ENCODE measurements at places on chromosomes 12 and 14.
A peak's percentile ranks its signal among the peaks of the same experiment; 100 is the strongest.

- no peak for DNase-seq
Observed at GRCh38 chr14:68822132-68822651, 29.3 kb upstream of the ZFP36L1 start.

GRCh38 chr14:34714320-34715126 is at the start of gene CFL2:
Gene CFL2, minus strand, starts transcription at chr14:34714593. Its CDS starts 53 bp downstream, at chr14:34714540.
- no peak for DNase-seq

GRCh38 chr12:52795694-52796428 is at the start of gene KRT3:
Gene KRT3, minus strand, starts transcription at chr12:52796117. Its CDS starts 75 bp downstream, at chr12:52796042.
- no peak for DNase-seq

GRCh38 chr12:109192358-109192757 is 76.0 kb downstream of the ACACB start:
- DNase-seq, result no peak

- no peak for DNase-seq
Observed at GRCh38 chr12:123801573-123802178, 39.6 kb downstream of the DNAH10 start.

- DNase-seq, result no peak
Observed at GRCh38 chr14:96497087-96497486, 5.1 kb upstream of the PAPOLA start.

DNA sequence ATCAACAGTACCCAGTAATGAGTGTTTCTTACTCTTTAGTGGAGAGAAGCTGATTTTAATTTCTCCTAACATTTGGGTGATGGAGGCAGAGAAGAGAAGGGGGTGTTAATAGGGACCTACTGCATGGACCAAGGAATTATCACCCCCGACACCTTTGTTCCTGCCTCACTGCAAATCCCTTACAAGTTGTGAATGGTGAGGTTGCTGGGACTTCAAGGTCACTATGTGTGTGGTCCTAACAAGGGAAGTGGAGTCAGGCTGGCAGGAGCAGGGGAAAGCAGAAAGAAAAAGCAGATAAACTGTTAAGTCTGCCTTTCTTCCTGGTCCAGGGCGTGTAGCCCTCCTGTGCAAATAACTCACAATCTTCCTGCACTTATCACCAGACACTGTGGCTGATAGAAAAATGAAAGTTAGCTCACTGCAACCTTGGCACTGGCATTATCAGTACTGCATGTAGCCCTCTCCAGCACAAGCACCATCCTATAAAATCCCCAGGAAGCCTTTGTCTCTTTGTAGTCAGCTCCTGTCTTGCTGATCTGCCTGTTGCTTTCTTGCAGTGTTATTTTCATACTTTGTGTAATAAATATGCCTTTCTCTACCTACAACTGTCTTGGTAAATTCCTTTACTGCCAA is 112.3 kb upstream of the DNM1L start:
- DNase-seq, result no peak

DNA sequence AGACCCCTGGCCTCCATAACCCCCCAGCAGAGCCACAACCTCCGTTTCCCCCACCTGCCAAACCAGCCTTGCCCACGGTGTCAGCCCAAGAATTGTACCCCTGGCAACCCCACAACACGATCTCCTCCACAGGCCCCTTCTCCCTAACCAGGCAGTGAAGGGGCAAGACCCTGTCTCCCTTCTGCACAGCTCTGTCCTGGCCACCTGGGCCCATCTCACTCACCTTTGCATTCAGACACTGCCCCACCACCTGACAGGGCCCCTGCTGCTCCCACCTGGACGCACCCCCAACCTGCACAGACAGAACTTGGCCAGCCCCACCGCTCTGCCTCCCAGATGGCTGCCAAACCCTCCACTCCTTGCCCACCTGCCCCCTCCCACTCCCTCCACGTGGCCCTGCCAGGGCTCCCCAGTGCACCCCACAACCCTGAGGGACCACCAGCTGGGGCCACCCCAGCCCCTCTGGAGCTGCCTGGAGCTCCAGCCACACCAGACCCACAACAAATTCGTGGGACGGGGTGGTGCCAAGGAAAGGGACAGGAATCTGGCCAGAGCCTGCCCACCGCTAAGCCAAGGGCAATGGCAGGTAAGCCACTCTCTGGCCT is 11.8 kb downstream of the AHNAK2 start:
- DNase-seq, result no peak

DNA sequence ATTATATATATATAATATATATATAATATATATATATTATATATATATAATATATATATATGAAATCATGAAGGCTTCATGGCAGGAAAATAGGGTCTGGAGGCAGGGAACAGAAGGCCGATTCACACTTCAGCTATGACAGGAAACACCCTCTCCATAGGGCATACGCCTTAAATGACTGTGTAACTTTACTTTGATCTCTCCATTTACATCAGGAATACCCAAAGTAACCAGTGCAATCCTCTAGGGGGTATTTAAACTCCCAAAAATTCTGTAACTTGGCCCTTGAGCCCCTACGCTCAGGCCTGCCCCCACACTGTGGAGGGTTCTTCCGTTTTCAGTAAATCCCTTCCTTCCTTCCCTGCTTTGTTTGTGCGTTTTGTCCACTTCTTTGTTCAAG is 40.4 kb upstream of the PPP2R5C start:
- DNase-seq, result no peak

DNA sequence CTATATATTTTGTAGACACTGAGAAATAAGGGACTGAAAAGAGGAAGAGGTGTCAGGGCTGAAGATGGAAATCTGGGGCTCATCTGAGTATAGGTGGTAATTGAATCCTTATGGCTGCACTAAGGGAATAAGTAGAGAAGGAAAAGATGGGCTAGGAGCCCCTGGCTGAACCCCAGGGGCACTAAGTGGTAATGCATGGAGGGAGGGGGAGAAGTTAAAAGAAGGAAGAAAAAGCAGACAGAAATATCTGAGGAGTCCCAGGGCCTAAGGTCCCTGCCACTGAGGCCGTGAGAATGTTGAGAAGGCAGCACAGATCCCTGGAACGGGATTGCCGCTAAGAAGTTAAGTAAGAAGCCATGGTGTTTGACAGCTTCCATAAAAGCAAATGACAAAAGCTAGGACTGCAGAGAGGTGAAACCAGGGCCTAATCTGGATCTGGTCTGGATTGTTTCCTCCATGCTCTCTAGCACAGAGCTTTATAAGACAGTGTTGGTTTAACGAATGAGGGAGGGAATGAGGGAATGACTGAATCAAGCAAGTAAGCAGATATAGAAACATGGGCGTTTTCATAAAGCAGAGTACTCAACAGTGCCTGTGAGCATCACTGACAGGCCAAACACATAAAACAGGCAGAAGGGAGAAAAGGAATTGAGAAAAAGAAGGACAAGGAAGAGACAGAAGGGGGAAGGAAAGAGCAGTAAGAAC is 92.9 kb downstream of the HMGA2 start:
- no peak for DNase-seq

DNA sequence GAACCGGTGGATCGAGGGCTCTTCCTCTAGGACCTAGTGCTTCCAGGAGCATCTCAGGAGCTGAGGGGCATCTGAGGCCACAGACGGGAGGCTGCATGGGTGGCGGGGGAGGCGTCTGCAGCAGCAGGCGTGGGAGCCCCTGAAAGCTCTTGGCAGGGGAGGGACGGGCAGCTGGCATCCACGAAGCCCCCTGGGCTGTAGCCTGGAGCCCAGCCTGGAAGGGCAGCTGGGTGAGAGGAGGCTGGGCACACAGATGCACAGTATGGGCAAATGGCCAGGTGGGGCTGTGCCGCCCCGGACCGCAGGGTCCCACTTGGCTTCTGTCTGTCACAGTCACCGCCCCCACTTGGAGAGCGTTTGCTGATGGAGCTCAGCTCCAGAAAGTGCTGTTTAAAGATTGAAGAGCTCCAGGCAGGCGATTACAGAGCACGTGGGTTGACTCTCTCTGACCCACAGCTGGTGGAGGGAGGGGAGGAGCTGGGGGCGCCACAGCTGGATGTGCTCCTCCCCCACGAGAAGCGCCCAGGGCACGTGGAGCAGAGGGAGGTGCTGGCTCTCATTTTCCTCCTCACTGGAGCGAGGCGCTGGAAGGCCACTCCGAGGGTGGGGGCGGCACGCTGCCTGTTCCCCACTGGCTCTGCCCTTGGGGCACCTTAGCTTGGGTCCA is 155.0 kb upstream of the C14orf180 start:
- DNase-seq, result no peak

GRCh38 chr14:57634335-57634734 is 140.7 kb upstream of the CCDC198 start:
- no peak for DNase-seq

DNA sequence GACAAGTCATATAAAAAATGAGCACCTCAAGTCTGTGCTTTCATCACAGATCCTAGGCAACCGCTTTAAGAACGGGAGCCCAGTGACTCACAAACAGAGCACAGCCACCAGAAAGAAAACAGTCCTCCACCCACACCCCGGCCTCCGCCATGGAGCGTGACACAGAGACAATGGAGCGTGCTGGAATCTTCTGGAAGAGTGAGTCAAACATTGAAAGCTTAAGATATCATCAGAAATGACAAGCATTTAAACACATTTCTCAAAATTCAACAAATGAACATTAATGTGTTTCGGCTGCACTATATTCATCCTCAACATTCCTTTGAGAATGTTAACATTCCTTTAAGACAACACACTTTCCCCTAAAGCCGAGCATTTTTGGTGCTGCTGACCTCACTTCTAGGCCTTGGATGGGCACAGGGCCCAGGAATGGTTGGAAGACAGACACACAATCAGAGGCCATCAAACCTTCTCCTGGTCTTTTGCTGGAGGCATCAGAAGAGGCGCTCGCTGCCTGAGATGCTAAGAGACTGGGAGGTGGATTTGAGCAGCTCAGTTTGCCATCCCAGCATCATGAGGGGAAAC is 23.6 kb upstream of the TMEM132D start:
- no peak for DNase-seq

- no peak for DNase-seq
Observed at GRCh38 chr14:105128059-105128458, 40.5 kb downstream of the JAG2 start.

DNA sequence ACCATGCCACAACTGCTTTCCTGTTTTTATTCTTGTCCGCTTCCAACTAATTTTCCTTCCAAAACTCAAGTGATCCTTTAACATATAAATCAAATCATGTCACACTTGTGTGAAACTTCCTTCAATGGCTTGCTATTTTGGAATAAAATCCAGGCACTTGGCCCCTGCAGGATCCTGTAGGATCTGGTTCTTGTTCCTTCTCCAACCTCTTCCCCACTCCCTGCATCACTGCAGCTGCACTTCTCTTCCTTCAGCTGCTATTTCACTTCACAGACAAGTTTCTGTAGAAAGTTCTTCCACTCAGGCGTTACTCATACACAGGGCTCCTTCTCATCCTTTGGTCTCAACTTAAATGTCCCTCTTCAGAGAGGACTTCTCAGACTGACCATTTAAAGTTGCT is 239.7 kb upstream of the BTG1 start:
- DNase-seq, result no peak

GRCh38 chr14:73007835-73008234 is 19.1 kb downstream of the ZFYVE1 start:
- DNase-seq, result no peak

- no peak for DNase-seq
Observed at GRCh38 chr12:77667101-77667500, 163.6 kb upstream of the NAV3 start.

DNA sequence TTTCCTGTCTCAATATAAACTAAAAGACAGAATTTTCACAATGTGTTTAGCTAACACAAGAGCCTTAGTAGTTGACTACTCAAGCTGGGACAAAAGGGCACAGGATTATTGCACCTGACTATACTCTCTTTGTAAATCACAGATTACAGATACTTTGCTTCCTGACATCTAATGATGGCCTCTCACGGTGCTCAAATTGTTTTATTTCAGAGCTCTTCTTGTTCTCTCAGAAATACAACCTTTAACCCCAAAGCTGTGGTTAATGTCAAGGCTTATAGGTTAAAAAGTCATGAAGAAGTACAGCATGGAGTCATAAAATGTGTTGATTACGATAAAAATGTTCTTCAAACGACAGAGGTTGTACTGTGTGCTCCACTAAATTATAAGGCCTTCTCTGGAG is 89.9 kb upstream of the CPNE8 start:
- no peak for DNase-seq

- no peak for DNase-seq
Observed at GRCh38 chr12:96495155-96495554, 5.8 kb downstream of the CFAP54 start.

GRCh38 chr12:57584690-57585089 is 6.3 kb upstream of the PIP4K2C start:
- peak; percentile 9 for DNase-seq

GRCh38 chr12:131258398-131258797 is 304.7 kb downstream of the ADGRD1 start:
- no peak for DNase-seq

Data from SIG-M5 (cell line).